ENCODE measurements at places on chromosomes 3 and 15. TPM values are rescaled to one million over a fixed set of nuclear protein-coding genes. Genes with fewer than 3 reads are reported as not detected.

The CHRNA7 gene
- total RNA-seq = 24.5 TPM

The GOLGA6L7 gene
- 13.6 TPM for total RNA-seq

The TMEM41A gene
- total RNA-seq = 38.7 TPM

The DNASE1L3 gene
- 3.8 TPM for total RNA-seq

The SMCO1 gene
- 0.25 TPM for total RNA-seq

The ADPRH gene
- total RNA-seq = 7.9 TPM

The SUMF1 gene
- total RNA-seq = 27.6 TPM

The MRPL3 gene
- 66.3 TPM for total RNA-seq

The SELENOT gene
- 190 TPM for total RNA-seq

- H3K27ac ChIP-seq = no peak overlapping the region
- no peak for DNase-seq
- H3K4me1 ChIP-seq = no peaks in the 10 kb centered on the region
- no peak overlapping the region for H3K4me3 ChIP-seq
- no peaks in the 10 kb centered on the region for H3K27me3 ChIP-seq
Observed at GRCh38 chr3:173351886-173352285, 45.7 kb upstream of the NLGN1 start.

- peaks cover 13% of the 10 kb centered on the region for H3K4me1 ChIP-seq
- no peak for DNase-seq
- no peaks in the 10 kb centered on the region for H3K36me3 ChIP-seq
- no peak overlapping the region for H3K4me3 ChIP-seq
- no peak overlapping the region for H3K27ac ChIP-seq
- H3K27me3 ChIP-seq = no peaks in the 10 kb centered on the region
Observed at GRCh38 chr15:100109486-100110035, 232.2 kb downstream of the ADAMTS17 start.

DNA sequence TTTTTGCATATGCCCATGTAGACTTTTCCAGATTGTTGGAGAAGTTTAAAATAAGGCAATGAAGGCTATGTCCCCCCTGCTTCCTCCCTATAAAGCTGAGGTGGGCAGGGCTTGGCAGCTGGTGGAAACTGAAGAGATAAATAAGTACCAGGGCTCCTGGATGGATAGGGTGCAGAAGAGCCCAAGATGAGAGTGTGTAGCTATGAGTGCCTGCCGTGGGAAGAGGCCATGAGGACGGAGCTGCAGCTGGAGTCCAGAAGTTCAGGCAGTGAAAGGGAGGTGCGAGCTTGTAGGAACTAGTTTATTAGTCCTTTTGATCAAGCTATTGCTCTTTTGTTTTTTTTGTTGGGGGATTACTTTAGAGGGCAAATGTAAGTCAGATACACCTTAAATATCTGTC is 52.4 kb downstream of the PHLDB2 start:
- H3K4me3 ChIP-seq = no peak overlapping the region
- DNase-seq = no peak

GRCh38 chr15:100018191-100018590 is 285.0 kb upstream of the LYSMD4 start:
- H3K4me3 ChIP-seq = no peak overlapping the region
- no peak for DNase-seq
- no peak overlapping the region for H3K27ac ChIP-seq
- no peaks in the 10 kb centered on the region for H3K36me3 ChIP-seq
- H3K4me1 ChIP-seq = no peaks in the 10 kb centered on the region

DNA sequence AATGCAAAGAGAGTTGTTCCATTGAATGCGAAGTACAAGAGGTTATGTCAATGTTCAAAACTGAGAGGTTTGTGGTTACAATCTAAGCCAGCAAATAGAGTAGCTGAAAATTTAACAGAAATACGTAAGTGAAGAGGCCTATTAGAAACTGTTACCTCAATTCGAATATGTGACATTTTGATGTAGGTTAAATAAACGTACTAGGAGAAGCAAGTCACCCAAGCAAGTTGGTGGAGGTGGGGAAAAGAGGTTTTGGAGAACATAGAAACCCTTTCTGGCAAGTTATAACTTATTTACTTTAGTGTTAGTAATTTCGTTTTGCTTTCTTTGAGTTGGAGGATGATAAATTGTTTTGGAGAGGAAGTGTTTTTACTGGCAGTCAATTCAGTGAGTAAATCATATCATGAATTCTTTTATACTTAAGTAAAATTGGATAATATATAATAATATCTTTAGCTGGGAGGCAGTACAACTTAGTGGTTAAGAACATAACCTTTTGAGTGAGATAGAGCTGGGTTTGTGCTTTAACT is 91.2 kb upstream of the NAALADL2 start:
- H3K36me3 ChIP-seq = no peaks in the 10 kb centered on the region
- H3K27ac ChIP-seq = no peak overlapping the region
- DNase-seq = no peak
- no peaks in the 10 kb centered on the region for H3K27me3 ChIP-seq
- H3K4me1 ChIP-seq = no peaks in the 10 kb centered on the region
- H3K4me3 ChIP-seq = no peak overlapping the region

DNA sequence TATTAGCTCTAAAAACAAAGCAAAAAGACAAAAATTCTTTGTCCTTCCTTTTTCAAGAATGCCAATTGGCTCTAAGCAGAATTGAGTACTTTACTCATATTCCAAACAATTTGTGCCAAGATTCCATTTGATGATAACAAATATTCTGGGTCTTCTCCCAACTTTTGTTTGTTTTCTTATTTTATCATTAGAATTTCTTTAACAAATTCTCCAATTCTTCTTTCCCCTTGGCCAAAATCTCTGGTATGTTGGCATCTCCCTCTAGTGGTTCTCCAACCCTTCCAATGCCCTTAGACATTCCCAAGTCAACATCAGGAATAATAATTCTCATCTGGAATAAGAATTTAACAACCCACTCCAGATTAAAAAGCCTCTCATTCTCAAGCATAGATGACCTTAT is 5.3 kb downstream of the CPOX start:
- peaks cover 4% of the 10 kb centered on the region for H3K4me1 ChIP-seq
- DNase-seq = no peak
- no peaks in the 10 kb centered on the region for H3K27me3 ChIP-seq
- H3K4me3 ChIP-seq = no peak overlapping the region
- no peaks in the 10 kb centered on the region for H3K36me3 ChIP-seq
- H3K27ac ChIP-seq = no peak overlapping the region

DNA sequence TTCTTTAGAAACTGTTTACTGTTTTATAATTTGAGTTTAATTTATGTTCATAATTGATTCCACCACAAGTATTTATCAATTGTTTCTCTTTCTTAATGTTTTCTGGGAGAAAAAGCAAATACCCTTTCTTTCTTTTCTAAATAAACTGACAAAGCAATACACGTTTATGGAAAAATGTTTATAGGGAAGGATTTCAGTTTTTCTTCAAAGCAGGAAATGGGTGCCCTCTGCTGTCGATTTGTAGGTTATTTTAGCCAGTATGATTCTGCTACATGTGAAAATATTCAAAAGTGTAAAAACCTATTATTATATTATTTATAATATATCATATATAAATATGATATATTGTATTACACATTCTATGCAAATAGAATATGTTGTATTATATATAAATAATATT is 921.0 kb upstream of the ROBO1 start:
- H3K27ac ChIP-seq = no peak overlapping the region
- H3K27me3 ChIP-seq = no peaks in the 10 kb centered on the region
- H3K4me3 ChIP-seq = no peak overlapping the region
- no peaks in the 10 kb centered on the region for H3K36me3 ChIP-seq
- DNase-seq = peak; percentile 39
- H3K4me1 ChIP-seq = no peaks in the 10 kb centered on the region

DNA sequence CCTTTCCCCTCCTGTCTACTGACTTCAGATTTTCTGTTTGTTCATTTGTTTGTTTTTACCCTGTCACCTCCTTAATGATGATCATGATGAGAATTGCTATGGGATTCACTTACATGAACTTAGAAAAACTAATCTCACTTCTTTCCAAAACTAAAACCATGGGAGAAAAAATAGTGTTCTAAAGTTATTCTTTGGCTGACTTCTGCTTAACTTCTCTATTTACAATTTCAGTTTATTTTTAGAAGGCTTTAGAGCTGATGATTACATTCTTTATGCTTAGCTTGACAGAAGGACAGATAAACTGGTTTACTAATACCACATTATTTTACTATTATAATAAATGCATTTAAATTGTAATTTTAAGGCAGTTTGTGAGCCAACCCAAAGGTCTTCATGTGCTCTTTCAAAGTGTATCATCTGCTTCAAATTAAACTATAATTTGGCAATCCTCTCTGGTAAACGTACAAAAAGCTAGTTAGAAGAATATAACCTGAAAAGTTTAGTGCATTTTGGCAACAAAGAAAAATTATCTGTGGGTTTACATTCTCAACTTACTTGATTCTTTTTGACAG is 676.8 kb upstream of the UBE2E2 start:
- DNase-seq = no peak
- no peaks in the 10 kb centered on the region for H3K4me1 ChIP-seq
- no peak overlapping the region for H3K27ac ChIP-seq
- H3K4me3 ChIP-seq = no peak overlapping the region
- H3K27me3 ChIP-seq = no peaks in the 10 kb centered on the region
- no peaks in the 10 kb centered on the region for H3K36me3 ChIP-seq

DNA sequence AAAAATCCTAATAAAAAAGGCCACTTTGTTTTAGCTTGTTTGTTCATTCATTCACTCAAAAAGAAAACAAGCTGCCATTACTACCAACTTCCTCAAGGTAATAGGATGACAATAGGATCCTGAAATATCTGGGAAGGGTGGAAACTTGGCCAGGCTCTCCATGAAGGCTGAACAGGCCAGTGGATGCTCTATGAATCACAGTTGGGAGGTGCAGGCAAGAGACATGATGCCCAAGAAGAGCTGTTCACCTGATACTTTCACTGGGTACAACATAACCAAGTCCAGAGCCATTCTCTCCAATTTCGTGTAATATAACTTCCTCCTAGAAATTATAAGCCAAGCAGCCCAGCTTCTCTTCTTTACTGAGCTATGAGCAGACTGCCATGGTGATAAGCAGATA is 37.3 kb downstream of the NMNAT3 start:
- no peaks in the 10 kb centered on the region for H3K36me3 ChIP-seq
- no peaks in the 10 kb centered on the region for H3K27me3 ChIP-seq
- no peak overlapping the region for H3K4me3 ChIP-seq
- no peak overlapping the region for H3K27ac ChIP-seq
- H3K4me1 ChIP-seq = no peaks in the 10 kb centered on the region

- H3K27ac ChIP-seq = peak overlapping the region; percentile 75
- no peaks in the 10 kb centered on the region for H3K36me3 ChIP-seq
- no peaks in the 10 kb centered on the region for H3K27me3 ChIP-seq
- peak overlapping the region; percentile 83 for H3K4me3 ChIP-seq
- peak; percentile 66 for DNase-seq
Observed at GRCh38 chr15:69161079-69161877, 843 bp downstream of the GLCE start.

- no peaks in the 10 kb centered on the region for H3K4me1 ChIP-seq
- no peaks in the 10 kb centered on the region for H3K27me3 ChIP-seq
- no peak overlapping the region for H3K4me3 ChIP-seq
Observed at GRCh38 chr3:53482227-53482626, 12.2 kb upstream of the CACNA1D start.

GRCh38 chr3:170274641-170275040 is 52.4 kb downstream of the PRKCI start:
- H3K27ac ChIP-seq = no peak overlapping the region
- no peak overlapping the region for H3K4me3 ChIP-seq
- H3K36me3 ChIP-seq = no peaks in the 10 kb centered on the region
- H3K4me1 ChIP-seq = no peaks in the 10 kb centered on the region

GRCh38 chr15:90749754-90750153 is 32.6 kb downstream of the BLM start:
- no peaks in the 10 kb centered on the region for H3K27me3 ChIP-seq
- no peaks in the 10 kb centered on the region for H3K36me3 ChIP-seq
- no peak for DNase-seq
- no peak overlapping the region for H3K27ac ChIP-seq
- no peaks in the 10 kb centered on the region for H3K4me1 ChIP-seq
- no peak overlapping the region for H3K4me3 ChIP-seq
